Hypothalamus (tissue), 51 donors: ENCODE measurements at places on chromosomes 6 and 20.

DNA sequence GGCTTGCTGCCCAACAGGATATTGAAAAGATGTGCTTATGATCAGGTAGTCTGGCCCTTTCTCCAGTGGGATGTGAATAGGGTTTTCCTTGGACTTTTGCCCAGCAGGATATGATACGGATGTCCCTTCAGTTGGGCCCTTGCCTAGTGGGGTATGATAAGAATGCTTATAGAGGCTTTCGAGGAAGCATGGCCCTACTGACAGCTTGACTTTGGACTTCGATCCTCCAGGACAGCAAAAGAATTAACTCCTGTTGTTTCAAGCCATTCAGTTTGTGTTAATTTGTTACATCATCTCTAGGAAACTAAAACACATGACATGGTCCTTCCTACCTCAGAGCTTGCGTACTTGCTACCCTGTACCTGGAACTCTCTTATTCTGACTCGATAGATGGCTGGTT is 9.7 kb upstream of the ZNF334 start:
- DNase-seq: no peak

DNA sequence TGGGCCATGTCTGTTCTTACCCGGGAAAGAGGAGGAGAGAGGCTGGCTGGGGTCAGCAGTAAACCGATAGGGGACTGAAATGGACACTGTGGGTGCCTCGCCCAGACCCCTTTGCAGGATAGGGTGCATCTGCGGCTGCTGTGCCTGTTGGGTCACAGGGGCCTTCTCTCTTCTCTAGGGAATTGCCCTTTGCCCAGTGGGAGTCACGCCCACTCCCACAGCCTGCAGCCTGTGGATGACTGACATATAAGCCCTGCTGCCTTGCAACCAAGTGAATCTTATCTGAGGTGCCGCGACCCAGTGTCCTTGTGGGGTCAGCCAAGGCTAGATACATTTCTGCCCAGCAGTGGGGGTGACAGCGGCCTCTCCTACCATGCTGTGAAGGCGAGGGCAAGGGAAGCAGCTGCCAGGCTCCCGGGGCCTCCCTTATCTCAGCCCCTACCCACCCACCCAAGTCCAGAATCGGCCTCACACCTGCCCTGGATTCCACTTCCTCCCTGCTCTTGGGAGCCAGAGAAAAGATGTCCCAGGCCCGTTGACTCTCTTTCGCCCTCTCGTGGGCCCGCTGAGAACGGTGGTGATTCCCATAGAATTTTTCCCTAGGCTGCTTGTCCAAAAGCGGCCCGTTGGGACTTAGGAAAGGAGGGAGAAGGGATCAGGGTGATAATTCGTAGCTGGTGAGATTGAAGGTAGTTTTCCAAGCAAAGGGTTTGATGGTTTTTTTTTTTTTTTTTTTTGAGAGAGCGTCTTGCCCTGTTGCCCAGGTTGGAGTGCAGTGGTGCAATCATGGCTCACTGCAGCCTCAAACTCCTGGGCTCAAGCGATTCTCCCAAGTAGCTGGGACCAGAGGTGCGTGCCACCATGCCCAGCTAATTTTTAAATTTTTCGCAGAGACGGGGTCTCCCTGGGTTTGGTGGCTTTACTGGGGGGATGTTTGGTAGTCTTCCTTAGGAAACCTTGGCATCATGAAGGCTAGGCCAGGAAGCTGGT is 76.4 kb upstream of the RNF24 start:
- peak; percentile 37 for DNase-seq

- DNase-seq: no peak
Measured at GRCh38 chr6:56148488-56149186, 98.7 kb downstream of the COL21A1 start.

- DNase-seq: no peak
Measured at GRCh38 chr6:43516367-43516696, 394 bp downstream of the YIPF3 start.

- DNase-seq: no peak
Measured at GRCh38 chr6:85484948-85485347, 35.1 kb downstream of the NT5E start.

DNA sequence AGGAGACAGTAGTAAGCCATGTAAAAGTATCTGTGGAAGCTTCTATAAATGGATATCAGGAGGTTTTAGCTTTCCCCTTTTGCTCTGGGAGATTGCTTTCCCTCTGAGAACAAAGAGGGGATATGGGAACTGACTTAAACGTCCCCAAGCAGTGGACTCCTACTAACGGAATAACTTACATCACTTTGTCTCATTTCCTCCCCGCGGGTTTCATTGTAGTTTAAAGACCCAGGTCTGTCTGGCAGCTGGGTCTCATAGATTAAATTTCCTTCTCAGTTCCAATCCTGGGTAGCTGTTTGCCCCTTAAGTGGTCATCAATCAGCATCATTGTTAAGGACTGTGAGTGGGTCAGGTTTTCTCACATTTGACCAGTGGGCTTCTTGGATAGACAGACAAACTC is 68.7 kb downstream of the PLAGL1 start:
- no peak for DNase-seq

- no peak for DNase-seq
Measured at GRCh38 chr6:136783495-136784270, 8.6 kb downstream of the MAP3K5 start.

DNA sequence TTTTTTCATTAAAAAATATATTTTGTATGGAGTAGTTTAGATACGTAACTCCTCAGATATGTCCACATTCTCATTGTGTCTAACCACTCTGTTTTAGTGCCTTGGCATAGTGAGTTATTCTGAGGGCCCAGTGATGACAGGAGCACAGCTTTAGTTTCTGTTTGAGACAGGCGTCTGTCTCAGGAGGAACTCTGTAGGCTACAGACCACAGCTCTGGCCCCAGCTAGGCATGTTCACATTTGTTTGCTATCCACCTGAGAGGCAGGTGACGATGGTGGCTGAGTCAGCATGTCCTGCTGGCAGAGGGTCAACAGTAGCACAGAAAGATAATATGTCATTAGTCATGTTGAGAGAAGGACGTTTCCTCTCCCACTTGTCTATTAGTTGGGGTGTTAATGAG is 16.3 kb downstream of the LRRC1 start:
- no peak for DNase-seq

- DNase-seq: no peak
Measured at GRCh38 chr6:139483079-139483478, 108.6 kb upstream of the CITED2 start.

DNA sequence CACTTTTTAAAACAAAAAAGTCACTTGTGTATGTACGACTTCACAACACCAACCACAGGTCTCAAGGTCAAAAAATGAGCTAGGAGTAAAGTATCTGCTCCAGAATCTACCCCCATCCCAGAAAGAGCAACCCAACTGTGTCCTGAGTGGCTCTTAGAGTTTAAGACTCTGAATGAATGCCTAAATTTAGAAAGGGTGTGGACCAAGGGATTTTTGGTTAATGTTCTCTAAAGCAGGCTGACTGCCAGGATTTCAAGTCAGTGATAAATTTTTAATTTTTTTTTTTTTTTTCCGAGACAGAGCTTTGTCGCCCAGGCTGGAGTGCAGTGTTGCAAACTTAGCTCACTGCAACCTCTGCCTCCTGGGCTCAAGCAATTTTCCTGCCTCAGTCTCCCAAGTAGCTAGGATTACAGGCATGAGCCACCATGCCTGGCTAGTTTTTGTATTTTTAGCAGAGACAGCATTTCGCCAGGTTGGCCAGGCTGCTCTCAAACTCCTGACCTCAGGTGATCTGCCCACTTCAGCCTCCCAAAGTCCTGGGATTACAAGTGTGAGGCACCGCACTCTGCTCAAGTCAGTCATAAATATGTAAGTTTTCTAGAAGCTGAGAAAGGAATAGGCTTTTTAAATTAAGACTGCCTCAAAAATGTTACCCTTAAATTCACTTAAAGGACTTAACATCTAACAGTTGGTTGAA is 20.2 kb downstream of the STAU1 start:
- no peak for DNase-seq
